Hematopoietic multipotent progenitor cell treated with erythropoietin and hydrocortisone succinate and interleukin-3 and kit ligand, for 15 days (in vitro differentiated cells): ENCODE measurements at places on chromosomes 2 and 18.

DNA sequence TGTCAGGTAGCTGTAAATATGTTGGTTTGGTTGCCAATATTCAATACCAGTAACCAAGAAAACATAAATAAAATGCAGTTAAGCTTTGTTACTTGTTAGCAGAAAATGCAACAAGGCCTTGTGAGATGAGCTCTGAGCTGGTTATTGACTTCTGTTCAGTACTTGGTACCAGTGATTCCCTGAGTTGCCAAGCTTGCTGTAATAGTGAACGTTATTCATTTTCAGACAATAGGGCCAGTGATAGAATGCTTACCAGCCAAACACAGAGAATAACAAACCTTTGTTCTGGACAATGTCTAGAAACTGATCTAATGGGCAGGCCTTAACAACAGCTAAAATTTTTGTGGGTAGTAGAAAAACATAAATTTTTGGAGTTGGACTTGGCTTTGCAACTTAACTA is 29.5 kb downstream of the RASGRP3 start:
- no peak for DNase-seq

DNA sequence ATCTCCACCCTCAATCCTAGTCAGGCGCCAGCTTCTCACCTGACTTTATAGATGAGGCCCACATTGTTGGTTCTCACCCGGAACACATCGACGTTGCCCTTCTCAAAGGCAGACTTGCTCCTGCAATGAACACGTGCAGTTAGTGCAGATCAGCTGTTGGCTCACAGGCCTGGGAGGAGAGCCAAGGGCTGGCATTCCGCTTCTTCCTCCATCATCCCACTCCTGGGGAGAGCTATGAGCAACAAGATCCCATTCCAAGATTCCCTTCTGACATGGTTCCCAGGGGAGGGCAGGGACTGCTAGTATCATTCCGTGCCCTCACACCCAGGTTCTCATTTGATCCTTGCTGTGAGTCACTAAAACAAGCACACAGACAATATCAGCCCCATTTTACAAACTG is 15.1 kb downstream of the LOXHD1 start:
- no peak for DNase-seq

DNA sequence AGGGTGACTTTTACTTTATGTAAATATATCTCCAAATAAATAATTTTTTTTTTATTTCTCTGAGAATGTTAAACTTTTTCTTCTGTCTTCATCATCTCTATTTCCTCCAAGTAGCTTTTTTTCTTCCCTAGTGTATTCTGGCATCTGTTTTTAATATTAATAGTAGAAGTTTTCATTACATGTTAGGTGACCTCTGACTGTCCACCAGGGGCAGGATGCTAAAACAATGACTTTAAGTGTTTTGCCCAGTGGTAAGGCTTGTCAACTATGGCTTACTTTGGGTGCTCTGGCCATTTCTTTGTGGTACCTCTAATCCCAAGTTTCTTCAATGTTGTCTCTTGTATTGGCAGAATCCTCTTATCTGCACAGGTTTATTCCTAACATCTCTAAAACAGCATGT is 127.1 kb downstream of the SRBD1 start:
- no peak for DNase-seq

GRCh38 chr2:71471276-71471675 is 17.9 kb downstream of the DYSF start:
- no peak for DNase-seq

DNA sequence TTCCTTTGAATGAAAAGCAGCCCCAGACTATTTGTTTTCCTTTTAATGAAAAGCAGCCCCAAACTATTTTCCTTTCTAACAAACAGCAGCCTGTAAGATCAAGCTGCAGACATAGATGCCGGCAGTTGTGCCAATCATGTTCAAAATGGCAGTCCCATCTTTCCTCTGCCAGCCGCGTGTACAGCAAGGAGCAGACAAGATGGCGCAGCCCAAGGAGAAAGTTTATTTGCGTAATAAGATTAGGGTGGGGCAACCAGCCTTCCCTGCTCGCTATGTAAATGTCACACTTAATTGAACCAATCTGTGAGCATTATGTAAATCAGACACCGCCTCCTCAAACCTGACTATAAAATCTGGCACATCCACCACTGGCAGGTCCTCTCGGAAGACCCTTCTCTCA is 226.0 kb downstream of the TGIF1 start:
- no peak for DNase-seq

DNA sequence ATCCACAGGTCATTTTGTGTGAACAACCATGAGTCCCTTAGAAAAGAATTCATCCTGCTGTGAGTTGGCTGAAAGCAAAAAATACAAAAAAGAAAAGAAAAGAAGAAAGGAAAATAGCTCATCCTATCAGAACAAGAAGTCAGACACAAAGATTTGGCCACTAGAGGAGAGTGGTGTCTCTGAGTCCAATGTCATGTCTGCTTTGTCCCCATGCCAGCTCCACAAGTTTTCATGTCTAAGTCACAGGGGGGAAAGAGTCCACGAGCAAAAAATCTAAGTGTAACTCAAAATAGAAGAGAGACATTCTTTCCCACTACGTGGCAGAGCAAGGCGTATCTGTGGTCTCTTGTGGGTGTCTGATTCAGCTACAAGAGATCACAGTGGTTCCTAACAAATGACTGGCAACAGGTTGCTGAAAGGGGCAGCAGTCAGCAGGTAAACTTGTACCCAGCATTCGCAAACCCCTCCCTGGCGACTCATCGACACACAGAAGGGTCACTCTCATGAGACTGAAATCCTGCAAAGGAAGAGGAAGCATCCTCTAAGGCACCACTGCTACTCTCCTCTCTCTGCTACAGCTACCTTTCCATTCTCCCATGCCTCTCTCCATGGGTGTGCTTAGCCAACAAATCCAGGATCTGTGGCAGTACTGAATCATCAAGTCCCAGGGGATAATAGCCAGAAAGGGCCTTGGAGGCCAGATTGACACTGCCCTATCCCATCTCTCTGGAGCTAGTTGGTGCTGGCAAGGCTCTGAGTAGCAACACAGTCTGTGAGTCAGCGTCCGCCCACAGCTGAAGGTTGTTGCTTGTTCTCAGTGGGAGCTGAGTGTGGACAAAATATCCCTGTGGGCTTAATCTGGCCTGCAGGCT is 123.0 kb upstream of the SLC39A10 start:
- DNase-seq, result no peak

GRCh38 chr2:985317-985898 is 34.8 kb downstream of the SNTG2 start:
- no peak for DNase-seq

GRCh38 chr2:197130318-197130717 is 180.3 kb downstream of the ANKRD44 start:
- DNase-seq, result no peak

DNA sequence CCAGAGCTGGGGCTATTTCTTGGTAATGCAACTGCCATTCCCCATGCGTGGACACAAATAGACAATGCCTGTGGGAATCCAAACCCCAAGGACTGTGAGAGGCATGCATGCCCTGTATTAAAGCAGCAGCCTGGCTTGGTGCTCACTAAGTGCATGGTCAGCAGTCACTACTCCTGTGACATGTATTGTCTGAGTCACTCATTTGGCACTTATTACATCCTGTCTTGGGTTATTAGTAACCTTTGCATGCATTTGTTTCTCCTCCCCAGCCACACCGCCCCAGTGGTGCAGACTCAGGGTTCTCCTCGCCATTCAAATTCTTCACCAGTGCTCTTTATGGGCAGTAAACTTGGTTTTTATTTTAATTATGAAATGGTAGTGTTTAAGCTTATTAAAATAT is 30.2 kb downstream of the PRKCE start:
- DNase-seq, result no peak

GRCh38 chr18:7032537-7032936 is 85.1 kb downstream of the LAMA1 start:
- no peak for DNase-seq

GRCh38 chr2:112140205-112140802 is 2.1 kb downstream of the FBLN7 start:
- no peak for DNase-seq

GRCh38 chr2:12728221-12728777 is 11.6 kb downstream of the TRIB2 start:
- DNase-seq, result no peak

DNA sequence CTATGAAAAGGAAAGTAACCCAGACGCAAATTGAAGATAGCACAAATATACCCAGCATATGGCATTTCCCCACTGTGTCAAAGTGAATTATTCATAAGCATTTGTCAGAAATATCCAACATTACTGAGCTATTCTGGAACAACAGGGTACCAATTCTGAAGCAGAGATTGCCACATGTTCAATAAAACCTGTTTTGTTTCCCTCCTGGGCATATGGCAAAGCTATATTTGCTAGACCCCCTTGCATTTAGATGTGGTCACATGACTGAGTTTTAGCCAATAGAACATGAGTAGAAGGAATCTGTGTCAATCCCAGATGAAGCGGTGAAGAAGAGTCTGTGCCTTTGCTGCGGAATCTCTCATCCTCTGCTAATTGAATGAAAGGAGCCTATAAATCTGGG is 296.4 kb upstream of the DLGAP1 start:
- DNase-seq, result no peak

GRCh38 chr2:20450201-20450999 is 3.5 kb downstream of the RHOB start:
- no peak for DNase-seq

GRCh38 chr2:206555721-206556120 is 86.6 kb upstream of the FAM237A start:
- no peak for DNase-seq

- peak; percentile 18 for DNase-seq
Observed at GRCh38 chr2:112767693-112768330, 3.4 kb upstream of the CKAP2L start.

GRCh38 chr2:100606332-100606725 is 43.5 kb downstream of the PDCL3 start:
- no peak for DNase-seq

DNA sequence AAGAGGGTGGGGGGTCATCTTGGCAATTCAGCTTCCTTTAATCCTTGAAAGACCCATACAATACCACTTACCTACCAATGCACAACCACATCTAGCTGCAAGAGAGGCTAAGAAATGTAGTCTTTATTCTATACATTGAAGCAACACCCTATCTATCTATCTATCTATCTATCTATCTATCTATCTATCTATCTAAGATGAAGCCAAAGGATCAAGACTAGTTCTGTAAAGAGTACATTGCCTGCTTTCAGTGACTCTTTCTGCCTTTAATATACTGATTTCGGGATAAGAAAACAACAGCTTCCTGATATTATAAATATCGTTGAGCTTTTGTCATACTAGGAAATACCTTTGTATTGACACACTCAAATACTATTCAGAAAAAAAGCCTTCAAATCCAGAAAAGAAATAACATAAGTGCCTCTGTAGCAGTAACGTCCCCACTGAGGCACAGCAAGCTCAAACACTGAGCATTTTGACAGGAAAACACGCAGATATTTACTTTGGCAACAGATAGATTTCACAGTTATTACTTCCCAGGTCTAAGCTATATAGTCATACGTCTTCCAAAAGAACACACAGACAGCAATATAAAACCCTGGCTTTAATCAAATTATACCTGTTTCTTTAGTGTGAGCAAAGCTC is 139.4 kb upstream of the SERTAD2 start:
- no peak for DNase-seq

DNA sequence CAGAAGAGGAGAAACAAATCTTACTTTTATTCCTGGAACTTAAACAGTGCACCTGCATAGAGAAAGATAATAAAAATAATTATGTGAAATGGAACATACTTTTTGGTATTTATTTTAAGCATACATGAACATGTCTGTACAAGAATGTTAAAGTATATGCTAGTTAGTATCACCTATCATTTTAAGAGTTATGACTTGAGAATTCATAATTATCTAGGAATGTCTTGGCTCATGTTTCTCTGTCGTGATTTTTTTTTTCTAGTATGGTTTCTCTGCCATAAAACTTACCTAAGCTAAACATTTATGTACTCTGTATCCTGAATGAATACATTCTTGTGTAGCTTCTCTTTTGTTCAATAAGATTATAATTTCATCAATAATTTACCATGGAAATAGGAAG is 4.2 kb downstream of the SERPINB7 start:
- DNase-seq, result no peak

- no peak for DNase-seq
Observed at GRCh38 chr2:217489145-217489960, 513.4 kb downstream of the TNS1 start.

- no peak for DNase-seq
Observed at GRCh38 chr2:8529706-8530277, 152.1 kb upstream of the ID2 start.

DNA sequence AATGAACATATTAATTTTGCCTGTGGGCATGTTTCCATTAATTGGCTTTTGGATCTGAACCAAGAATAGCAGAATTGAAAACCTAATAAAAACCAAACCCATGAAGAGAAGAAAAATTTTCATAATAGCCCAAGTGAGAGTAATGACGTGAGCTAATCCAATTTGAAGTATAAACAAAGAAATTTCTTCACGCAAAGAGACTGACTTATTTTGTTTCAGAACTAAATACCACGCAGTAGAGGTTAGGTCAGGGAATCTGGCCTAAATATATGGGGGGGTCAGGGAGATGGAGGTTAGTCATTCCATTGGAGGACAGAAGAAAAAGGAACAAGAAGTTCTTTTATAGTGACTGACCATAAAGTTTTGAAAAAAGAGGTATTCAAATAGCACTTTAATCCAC is 94.1 kb upstream of the CYP1B1 start:
- no peak for DNase-seq

DNA sequence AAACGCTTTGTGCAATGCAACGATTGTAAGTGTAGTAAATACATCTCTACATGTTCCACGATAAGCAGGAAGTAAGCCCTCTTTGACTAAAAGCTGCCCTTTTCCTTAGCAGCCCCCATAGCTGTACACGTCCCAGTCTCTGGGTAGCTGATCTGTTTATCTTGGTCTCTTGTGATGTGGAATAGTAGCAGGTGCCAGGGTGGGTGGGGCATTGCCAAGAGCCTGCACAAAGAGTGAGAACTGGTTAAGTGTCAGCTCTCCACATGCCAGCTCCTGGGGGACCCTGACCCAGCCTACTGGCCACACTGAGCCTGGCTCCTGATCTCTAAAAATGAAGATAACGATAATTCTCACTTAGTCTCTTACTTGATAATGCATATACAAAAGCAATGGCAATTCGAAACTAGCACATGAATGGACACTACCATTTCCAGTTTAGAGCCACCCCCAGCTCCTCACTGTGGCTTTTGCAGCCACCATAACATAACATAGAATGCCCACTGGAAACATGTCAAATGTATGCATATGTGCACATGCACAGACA is 92.3 kb downstream of the MYT1L start:
- no peak for DNase-seq

- no peak for DNase-seq
Observed at GRCh38 chr2:212195626-212196025, 343.0 kb downstream of the ERBB4 start.
